Spleen (tissue), 13 donors: ENCODE measurements at places on chromosomes 7 and 10. TPM values are rescaled to one million over a fixed set of nuclear protein-coding genes. Genes with fewer than 3 reads are reported as not detected.

DNA sequence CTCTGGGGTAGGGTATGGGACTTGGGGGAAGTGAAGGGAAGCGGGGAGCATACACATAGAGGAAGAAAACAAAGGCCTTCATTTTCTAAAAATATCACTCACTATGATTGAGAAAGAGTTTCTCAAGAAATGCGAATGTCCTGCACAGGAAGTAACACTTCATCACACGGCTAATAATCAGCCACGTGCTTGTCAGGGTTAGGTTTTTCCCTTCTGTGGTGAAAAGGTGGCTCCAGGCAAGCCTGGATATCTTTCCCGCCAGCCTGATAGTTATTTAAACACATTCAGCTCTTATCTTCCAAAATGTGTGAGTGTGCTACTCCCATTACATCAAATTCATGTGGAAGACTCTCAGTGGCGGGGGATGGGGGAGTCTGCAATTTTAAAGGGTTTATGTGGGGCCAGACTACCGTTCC, 166.4 kb upstream of the ADO start:
- no peak for DNase-seq
- H3K4me3 ChIP-seq, result no peak overlapping the region
- no peaks in the 10 kb centered on the region for H3K27me3 ChIP-seq
- no peaks in the 10 kb centered on the region for H3K36me3 ChIP-seq
- H3K27ac ChIP-seq, result peak overlapping the region; percentile 88

DNA sequence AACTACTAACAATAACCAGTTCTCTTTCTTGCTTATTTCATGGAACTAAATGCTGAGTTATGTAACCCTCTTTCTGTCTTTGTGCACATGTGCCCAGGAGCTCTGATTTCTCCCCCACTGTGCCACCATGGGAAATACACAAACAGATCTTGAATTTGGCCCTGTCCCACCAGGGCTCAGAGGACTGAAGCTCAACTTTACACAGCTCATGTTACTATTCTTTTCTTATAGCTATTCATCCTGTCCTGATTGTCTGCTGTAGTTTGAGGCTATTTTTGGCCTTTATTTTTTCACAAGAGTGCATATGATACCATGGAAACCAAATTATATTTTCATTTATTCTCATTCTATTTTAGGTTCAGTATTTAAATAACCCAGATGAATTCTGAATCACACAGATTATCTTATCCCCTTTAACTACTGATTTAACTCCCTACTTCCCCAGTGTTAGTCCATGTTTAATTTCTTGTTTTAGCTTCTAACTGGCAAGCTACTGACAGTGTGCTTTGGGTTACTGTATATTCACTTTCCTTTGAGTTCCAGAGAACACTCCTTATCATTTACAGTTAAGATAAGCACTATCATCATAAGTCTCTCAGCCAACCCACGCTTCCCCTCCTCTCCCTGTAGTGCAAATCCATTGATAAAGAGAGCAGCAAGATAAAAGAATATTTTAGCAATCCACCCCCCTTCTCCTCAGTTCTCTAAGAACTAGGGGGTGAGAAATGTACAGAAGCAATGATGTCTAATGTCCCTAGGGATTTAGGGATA, 71.8 kb upstream of the GSDME start:
- H3K36me3 ChIP-seq, result no peaks in the 10 kb centered on the region
- H3K27ac ChIP-seq, result no peak overlapping the region
- no peaks in the 10 kb centered on the region for H3K27me3 ChIP-seq
- H3K4me3 ChIP-seq, result no peak overlapping the region

DNA sequence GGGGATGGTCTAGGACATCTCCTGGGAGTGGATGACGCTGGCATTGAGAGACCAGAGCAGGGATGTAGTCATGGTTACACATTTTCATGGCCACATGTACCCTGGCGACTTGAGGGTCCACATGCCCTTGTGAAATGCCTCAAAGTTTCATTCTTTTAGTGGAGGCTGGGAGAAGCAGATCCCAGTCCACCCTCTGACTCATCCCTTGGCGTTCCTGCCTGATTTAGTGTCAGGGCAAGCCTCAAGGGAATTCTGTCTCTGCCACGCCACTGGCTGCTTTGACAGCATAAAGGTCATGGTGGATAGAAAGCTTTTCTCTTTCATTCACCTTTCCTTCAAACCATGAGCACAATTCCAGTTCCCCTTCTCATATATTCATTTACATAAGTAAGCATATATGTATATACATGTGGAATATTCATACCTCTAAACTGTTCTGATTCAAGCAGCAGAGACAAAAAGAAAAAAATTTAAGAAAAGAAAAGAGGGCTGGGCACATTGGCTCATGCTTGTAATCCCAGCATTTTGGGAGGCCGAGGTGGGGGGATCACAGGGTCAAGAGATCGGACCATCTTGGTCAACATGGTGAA, 21.8 kb upstream of the KIF5B start:
- DNase-seq, result no peak
- no peaks in the 10 kb centered on the region for H3K27me3 ChIP-seq
- H3K4me3 ChIP-seq, result no peak overlapping the region
- H3K4me1 ChIP-seq, result no peaks in the 10 kb centered on the region
- no peaks in the 10 kb centered on the region for H3K36me3 ChIP-seq

GRCh38 chr10:483261-483660, 206.2 kb downstream of the DIP2C start:
- no peaks in the 10 kb centered on the region for H3K27me3 ChIP-seq
- H3K36me3 ChIP-seq, result no peaks in the 10 kb centered on the region
- no peak overlapping the region for H3K27ac ChIP-seq
- H3K4me1 ChIP-seq, result peaks cover 13% of the 10 kb centered on the region
- H3K4me3 ChIP-seq, result no peak overlapping the region

DNA sequence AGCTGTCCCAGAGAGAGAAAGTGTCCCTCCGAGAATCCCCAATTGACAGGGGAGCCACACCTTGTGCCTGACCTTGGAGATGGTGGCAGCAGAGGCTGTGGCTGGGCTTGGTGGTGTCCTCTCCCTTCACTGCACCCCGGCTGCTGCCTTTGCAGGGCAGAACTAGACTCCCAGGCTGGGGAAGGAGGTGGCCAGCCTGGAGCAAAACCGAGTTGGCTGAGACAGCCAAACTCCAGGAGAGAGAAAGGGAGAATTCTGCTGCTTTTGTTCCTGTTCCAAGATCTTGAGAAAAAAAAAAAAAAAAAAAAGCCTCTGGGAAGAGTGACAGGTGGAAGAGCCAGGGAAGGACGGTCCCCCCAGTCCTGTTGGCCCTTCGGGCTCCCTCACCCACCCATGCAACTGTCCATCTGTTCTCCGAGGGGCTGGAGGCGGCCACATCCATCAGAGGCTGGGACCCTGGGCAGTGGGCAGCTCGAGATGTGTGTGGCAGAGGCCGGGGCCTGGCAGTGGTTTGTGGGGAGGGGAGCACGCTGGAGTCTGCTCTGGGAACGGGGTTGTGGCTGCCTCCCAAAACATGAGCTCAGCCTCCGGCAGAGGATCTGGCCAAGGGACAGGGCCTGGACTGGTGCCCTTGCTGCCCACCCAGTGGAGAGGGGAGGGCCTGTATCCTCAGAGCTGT, 35.5 kb downstream of the CLIP2 start:
- no peaks in the 10 kb centered on the region for H3K4me1 ChIP-seq
- H3K27me3 ChIP-seq, result no peaks in the 10 kb centered on the region
- no peak overlapping the region for H3K27ac ChIP-seq
- peaks cover 9% of the 10 kb centered on the region for H3K36me3 ChIP-seq
- no peak overlapping the region for H3K4me3 ChIP-seq

- H3K27ac ChIP-seq, result no peak overlapping the region
- no peaks in the 10 kb centered on the region for H3K27me3 ChIP-seq
- no peak for DNase-seq
- H3K36me3 ChIP-seq, result peaks cover 16% of the 10 kb centered on the region
Observed at GRCh38 chr10:16698461-16698860, 118.8 kb downstream of the RSU1 start.

DNA sequence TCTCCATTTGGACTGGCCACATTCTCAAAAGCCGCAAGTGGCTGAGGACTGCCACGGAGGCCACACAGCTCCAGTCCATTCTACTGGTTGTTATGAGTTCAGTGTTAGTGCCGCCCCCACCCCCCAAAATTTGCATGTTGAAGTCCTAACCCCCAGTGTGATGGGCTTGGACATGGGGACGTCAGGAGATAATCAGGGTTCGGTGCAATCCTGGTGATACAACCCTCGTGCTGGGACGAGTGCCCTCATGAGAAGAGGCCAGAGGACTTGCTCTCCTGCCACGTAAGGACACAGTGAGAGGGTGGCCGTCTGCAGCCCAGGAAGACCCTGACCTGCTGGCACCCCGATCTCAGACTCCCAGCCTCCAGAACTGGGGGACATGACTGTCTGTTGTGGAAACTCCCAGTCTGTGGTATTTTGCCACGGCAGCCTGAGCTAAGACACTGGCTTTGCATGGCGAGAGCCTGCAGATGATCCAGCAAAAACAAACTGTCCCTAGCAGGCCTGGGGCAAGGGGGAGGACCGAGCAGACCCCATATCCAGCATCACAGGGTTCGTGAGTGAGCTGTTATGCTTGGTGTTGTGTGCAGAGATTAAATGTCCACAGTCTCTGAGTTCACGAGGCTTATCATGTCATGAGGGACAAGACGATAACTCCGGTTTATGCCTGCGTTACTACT, 41.5 kb upstream of the INSIG1 start:
- H3K27me3 ChIP-seq, result peaks cover 19% of the 10 kb centered on the region
- no peaks in the 10 kb centered on the region for H3K36me3 ChIP-seq
- H3K4me1 ChIP-seq, result no peaks in the 10 kb centered on the region
- no peak overlapping the region for H3K4me3 ChIP-seq

DNA sequence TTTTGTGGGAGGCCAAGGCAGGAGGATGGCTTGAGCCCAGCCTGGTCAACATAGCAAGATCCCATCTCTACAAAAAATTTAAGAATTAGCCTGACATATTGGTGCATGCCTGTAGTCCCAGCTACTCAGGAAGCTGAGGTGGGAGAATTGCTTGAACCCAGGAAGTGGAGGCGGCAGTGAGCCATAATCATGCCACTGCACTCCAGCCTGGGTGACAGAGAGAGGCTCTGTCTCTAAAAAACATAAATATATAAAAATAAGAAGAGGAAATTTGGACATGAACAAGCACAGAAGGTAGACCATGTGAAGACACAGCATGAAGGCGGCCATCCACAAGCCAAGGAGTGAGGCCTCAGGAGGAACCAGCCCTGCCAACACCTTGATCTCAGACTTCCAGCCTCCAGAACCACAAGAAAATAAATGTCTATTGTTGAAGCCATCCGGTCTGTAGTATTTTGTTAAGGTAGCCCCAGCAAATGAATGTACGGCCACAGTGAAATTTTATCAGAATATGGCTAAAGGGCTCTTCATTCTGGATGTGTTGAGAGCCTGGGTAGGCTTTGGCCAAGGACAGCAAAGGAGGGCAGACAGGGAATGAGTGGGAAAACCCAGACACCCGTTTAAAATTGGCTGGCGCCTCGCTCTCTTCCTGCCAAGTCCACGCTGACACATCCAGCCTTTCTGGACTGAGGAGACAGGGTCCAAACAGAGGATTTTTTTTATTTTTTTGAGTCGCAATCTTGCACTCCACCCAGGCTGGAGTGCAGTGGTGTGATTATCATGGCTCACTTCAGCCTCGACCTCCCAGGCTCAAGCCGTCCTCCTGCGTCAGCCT, 12.9 kb upstream of the GRID2IP start:
- H3K4me3 ChIP-seq, result no peak overlapping the region
- H3K27ac ChIP-seq, result no peak overlapping the region
- no peaks in the 10 kb centered on the region for H3K27me3 ChIP-seq
- H3K4me1 ChIP-seq, result no peaks in the 10 kb centered on the region
- no peaks in the 10 kb centered on the region for H3K36me3 ChIP-seq

- H3K27me3 ChIP-seq, result no peaks in the 10 kb centered on the region
- no peak overlapping the region for H3K4me3 ChIP-seq
- no peaks in the 10 kb centered on the region for H3K36me3 ChIP-seq
- H3K4me1 ChIP-seq, result peaks cover 40% of the 10 kb centered on the region
Observed at GRCh38 chr7:92691578-92691977, 101.4 kb upstream of the FAM133B start.

GRCh38 chr10:131019696-131020095, 291.8 kb downstream of the TCERG1L start:
- no peaks in the 10 kb centered on the region for H3K27me3 ChIP-seq
- no peak overlapping the region for H3K27ac ChIP-seq
- no peak overlapping the region for H3K4me3 ChIP-seq

GRCh38 chr7:91543646-91544045, 279.4 kb downstream of the FZD1 start:
- no peaks in the 10 kb centered on the region for H3K27me3 ChIP-seq
- H3K4me3 ChIP-seq, result no peak overlapping the region
- DNase-seq, result no peak
- no peaks in the 10 kb centered on the region for H3K4me1 ChIP-seq

- peak; percentile 89 for DNase-seq
- peaks cover 44% of the 10 kb centered on the region for H3K4me1 ChIP-seq
- H3K27ac ChIP-seq, result peak overlapping the region; percentile 79
- H3K27me3 ChIP-seq, result no peaks in the 10 kb centered on the region
- no peaks in the 10 kb centered on the region for H3K36me3 ChIP-seq
- H3K4me3 ChIP-seq, result no peak overlapping the region
Observed at GRCh38 chr10:133012573-133013359, 70.4 kb upstream of the CFAP46 start.

GRCh38 chr10:95031656-95032055, 37.6 kb downstream of the CYP2C8 start:
- no peaks in the 10 kb centered on the region for H3K36me3 ChIP-seq
- H3K27ac ChIP-seq, result no peak overlapping the region
- no peak overlapping the region for H3K4me3 ChIP-seq
- H3K27me3 ChIP-seq, result no peaks in the 10 kb centered on the region
- no peaks in the 10 kb centered on the region for H3K4me1 ChIP-seq
- DNase-seq, result no peak

GRCh38 chr7:44148166-44148565, 7.0 kb upstream of the MYL7 start:
- H3K4me3 ChIP-seq, result no peak overlapping the region
- DNase-seq, result no peak
- no peak overlapping the region for H3K27ac ChIP-seq
- H3K36me3 ChIP-seq, result no peaks in the 10 kb centered on the region
- H3K4me1 ChIP-seq, result peaks cover 32% of the 10 kb centered on the region

DNA sequence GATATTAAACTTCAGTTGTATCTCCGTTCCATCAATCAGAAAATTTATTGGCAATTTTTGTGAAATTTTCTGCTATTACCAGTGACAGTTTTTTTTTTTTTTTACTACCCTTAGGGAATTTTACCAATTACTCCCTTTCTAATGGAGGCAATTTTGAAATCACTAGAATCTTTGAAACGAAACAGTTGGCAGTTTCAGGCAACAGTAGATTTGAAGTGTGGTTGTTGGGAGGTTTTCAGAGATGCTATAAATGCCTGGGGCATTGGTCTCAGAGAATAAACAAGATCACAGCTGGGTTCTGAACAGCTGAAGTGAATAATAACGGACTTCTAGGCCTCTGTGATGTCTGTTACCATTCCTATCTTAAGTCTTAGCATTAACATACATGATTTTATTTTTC, 535.9 kb upstream of the POT1 start:
- H3K27ac ChIP-seq, result no peak overlapping the region
- no peaks in the 10 kb centered on the region for H3K4me1 ChIP-seq
- no peak for DNase-seq
- H3K4me3 ChIP-seq, result no peak overlapping the region

Gene NUTM2E
- total RNA-seq, result not detected

Gene OGDHL
- 0.13 TPM for total RNA-seq

Gene FAM25G
- not detected for total RNA-seq
